ENCODE measurements at places on chromosomes 16 and 17.

GRCh38 chr16:20740901-20741521 is 607 bp downstream of the THUMPD1 start:
- peak; percentile 77 for DNase-seq

DNA sequence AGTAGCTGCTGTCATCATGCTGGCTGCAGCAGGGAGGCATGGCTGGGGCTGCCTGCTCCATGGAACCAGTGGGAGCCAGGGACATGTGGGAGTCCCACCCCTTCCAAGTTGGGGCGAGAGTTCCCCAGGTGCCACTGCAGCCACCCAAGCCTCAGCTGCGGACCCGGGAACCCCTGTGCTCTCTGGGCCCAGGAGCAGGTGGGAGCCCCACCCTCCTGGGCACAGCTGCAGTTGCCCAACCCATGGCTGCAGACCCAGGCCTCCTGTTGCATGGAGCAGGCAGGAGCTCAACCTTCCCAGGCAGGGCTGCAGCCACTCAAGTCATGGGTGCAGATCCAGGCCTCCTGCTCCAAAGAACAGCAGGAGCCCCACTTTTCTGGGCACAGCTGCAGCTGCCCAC is 274.2 kb upstream of the KCNJ16 start:
- DNase-seq, result no peak

GRCh38 chr16:11892761-11893160 is 23.0 kb downstream of the GSPT1 start:
- DNase-seq, result no peak

DNA sequence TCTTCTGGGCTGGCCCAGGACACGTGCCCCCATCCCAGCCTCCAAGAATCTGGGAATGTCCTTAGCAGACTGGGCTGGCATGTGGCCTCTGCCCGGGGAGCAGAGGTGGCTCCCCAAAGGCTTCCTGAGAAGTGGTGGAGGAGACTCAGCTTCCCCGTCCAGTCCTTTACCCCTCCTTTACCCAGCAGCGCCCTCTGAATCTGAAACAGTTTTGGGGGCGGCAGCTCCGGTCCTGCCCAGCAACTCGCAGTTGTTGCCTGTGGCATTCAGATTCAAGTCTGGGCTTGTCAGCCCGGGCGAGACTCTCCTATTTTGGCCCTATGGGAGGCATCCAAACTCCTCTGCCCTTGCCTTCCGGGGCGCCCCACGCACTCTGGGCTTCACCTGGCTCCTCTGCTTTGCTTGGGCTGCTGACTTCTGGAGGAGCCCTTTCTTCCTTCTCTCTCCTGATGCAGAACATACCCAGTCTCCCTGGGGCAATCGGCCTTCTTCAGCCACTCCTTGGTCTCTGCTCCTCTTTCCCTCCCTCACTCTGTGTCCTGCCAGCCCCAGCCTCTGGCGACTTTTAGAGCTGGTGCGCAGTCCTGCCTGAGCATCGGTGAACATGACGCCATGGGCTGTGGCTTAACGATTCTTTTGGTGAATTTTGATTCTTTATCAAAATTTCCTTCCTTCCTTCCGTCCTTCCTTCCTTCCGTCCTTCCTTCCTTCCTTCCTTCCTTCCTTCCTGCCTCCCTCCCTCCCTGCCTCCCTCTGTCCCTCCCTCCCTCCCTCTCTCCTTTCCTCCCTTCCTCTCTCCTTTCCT is 55.2 kb downstream of the CMIP start:
- no peak for DNase-seq

- no peak for DNase-seq
These were observed 282.7 kb upstream of the TNRC6C start for GRCh38 chr17:77675816-77676215.

- no peak for DNase-seq
These were observed 9.2 kb downstream of the KDM6B start for GRCh38 chr17:7843257-7843535.

- no peak for DNase-seq
These were observed 32.6 kb downstream of the COPZ2 start for GRCh38 chr17:48004983-48005382.

- no peak for DNase-seq
These were observed 40.0 kb downstream of the GRB7 start for GRCh38 chr17:39777534-39778365.

GRCh38 chr16:86045591-86045971 is 146.6 kb downstream of the IRF8 start:
- DNase-seq, result no peak

GRCh38 chr16:85330006-85330693 is 217.9 kb upstream of the CIBAR2 start:
- DNase-seq, result no peak

DNA sequence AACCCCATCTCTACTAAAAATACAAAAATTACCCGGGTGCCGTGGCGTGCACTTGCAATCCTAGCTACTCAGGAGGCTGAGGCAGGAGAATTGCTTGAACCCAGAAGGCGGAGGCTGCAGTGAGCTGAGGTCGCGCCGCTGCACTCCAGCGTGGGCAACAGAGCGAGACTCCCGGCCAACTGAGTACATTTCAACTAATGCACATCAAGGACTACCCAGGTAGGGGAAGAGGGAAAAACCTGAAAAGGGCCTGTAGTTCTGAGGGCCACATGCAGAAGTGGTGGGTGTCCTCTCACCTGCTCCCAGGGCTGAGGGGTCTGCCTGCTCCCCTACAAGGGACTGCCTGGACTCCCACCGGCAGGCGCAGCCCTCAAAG is 584 bp upstream of the SLC16A5 start:
- no peak for DNase-seq

DNA sequence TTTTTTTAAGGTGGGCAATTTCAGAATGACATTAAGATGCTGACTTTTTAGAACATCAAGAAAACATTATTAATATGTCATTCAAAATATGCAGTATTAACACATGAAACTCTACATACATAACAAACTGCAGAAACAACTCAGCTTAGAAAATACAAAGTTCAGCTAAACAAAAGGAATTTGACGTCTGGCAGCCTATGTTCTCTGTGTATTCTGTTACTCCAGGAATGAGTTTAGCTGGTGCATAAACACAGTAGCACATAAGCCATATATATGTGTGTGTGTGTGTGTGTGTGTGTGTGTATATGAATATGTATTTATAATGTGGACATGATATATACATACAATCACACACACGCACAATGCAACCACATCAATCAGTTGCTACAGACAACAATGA is 413.5 kb upstream of the PSMD7 start:
- DNase-seq, result no peak

GRCh38 chr17:17073581-17074403 is 31.5 kb downstream of the MPRIP start:
- DNase-seq, result peak; percentile 52

DNA sequence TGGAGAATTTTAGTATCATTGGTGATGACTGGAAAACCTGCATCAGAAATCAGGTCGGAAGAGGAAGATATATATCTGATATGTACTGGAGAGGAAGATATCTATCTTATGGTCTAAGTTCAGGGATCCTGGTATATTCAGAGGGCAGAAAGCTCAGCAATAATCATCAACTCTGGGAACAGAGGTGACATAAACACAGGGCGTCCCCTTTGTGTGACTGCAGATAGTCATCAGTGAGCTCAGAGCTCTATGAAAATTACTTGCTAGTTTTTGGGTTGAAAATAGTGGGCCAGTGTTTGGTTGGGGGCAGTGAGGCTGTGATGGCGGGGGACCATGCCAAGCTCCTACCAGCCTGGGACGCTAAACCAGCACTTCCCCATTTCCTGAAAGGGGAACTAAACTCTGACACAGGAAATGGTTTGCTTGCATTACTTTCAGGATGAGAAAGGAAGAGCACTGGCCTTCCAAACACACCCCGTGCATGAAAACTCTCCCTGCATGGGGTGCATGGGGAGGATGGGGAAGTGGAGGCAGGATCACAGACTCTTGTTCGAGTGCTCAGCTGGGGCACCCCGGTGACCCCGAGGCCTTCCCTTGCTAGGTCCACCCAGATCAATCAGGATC is 15.8 kb downstream of the NOD2 start:
- no peak for DNase-seq

GRCh38 chr17:20095336-20096080 is 86.3 kb downstream of the SPECC1 start:
- peak; percentile 6 for DNase-seq

DNA sequence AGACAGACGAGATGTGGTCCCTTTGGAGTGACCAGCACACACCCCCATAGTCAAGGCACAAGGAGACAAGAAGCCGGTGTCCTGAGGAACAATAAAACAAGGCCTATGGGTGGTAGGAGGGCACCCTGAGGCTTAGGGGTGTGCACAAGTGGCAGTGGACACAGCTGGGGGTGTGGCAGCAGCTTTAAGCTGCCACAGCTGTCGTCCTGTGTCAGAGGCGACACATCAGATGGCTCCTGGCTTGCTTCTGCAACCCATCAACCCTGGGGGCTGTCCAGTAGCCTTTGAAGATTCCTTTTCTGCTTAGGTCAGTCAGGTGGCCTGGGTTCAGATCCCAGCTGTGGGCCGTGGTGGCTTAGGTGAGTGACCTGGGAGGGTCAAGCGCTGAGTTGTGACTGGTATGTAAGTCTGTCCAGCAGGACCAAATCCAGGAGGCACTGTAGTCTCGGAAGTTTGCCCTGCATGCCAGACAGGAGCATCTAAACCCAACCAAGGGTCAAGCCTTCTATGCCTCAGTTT is 15.8 kb downstream of the DRC3 start:
- DNase-seq, result no peak

DNA sequence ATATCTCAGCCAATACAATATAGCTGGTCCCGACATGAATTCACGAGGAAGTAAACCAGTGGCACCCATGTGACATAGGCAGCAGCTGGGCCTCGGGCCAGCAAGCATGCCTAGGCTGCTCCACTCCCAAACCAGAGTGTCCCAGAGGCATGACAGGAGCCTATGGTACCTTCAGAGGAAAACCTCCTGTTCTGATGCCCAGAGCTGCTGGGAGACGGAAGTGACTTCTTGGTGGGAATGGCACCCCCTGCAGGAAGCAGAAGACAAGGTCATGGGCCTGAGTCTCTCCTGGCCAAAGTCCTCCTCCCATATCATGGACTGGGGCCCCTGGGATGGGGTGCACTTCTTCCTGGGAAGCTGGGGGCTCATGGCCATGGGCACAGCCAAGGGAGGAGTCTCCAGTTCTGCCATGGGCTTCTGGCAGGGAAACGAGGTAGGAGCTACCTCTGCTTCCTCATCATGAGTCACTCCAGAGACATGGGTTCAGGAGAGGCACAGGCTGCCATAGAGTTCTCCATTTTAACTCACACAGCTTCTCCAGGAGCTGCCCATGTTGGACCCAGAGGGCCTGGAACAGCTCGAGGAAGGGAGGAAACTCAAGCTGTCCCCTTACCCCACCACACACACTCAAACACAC is 13.4 kb downstream of the FBF1 start:
- DNase-seq, result peak; percentile 8

- peak; percentile 74 for DNase-seq
These were observed 9.5 kb downstream of the MRPL27 start for GRCh38 chr17:50363217-50364060.

- DNase-seq, result peak; percentile 85
These were observed 64.6 kb upstream of the CRHR1 start for GRCh38 chr17:45719335-45720071.

- DNase-seq, result no peak
These were observed 184.9 kb downstream of the SEC14L1 start for GRCh38 chr17:77325577-77326075.

GRCh38 chr17:13917634-13918033 is 151.7 kb upstream of the COX10 start:
- DNase-seq, result no peak

- peak; percentile 72 for DNase-seq
These were observed 57.8 kb upstream of the TEX2 start for GRCh38 chr17:64320613-64321553.

- no peak for DNase-seq
These were observed 69.9 kb upstream of the CNTNAP4 start for GRCh38 chr16:76207270-76207669.

- DNase-seq, result no peak
These were observed 98.2 kb downstream of the ADAMTS18 start for GRCh38 chr16:77336637-77337036.

DNA sequence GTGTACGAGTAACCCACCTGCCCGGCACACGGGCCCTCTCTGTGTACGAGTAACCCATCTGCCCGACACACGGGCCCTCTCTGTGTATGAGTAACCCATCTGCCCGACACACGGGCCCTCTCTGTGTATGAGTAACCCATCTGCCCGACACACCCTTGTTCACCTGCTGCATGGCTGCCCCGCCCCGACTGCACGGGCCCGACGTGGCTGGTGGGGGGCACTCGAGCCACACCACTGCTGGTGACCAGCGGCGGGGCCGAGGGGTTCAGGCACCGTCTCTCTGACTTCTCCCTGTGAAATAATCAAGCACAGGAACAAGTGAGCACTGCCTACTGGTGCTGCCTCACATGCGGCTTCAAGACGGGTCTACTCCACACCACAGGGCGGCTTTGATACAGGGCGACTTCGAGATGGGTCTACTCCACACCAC is 22.1 kb downstream of the MAP1LC3B start:
- no peak for DNase-seq

DNA sequence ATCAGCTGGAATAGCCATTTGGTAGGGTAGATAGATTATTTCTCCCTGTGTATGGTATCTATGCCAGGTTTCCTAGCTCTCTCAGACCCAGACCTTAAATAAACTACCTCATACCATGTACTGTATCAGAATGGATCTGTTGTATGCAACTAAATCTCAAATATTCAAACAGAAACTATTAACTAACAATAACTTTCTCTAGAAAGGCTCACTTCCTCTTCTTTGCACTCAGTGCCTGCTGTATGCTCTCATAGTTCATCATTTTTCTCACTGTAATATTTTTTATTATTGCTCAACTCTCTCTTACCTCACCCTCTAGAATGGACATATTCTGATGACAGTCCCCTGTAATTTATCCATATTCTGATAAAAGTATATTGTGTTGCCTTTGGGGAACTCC is 182.4 kb downstream of the TOX3 start:
- DNase-seq, result no peak

DNA sequence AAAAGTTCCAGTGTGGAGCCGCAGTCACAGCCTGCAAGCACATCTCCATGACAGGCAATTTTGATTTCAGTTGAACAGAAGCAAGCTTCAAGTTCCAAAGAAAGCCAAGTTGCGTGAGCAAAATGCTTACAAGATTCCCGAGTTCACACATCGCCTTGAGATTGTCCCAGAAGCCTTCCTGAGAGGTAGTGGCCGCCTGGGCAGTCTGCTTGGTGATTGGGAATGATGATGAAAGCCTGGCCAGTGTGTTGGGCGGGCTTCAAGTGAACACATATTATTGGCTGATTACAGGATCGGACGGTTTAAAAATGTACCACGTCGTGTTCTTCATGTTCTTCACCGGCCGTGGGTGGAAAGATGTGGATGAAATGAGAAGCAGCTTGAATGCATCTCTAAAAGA is 185.5 kb downstream of the FOXL1 start:
- no peak for DNase-seq

DNA sequence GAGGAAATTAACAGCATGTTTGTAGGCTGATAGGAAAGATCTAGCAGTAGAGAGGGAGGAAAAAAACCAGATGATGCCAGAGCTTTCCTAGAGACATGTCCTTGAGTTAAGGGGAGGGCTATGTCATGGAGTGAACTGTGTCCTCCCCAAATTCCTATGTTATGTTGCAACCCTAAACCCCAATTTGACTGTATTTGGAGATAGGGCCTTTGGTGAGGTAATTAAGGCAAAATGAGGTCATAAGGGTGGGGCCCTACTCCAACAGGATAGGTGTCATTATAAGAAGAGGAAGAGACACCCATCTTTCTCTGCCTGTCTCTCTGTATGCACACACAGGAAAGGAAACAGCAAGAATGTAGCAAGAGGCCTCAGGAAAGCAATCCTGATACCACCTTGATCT is 195.3 kb upstream of the AXIN2 start:
- no peak for DNase-seq

GRCh38 chr17:40617678-40618240 is 29.9 kb downstream of the SMARCE1 start:
- no peak for DNase-seq

Data from iris pigment epithelial cell (primary cell).